ENCODE measurements at places on chromosomes 1 and 21.
A peak's percentile ranks its signal among the peaks of the same experiment; 100 is the strongest.

DNA sequence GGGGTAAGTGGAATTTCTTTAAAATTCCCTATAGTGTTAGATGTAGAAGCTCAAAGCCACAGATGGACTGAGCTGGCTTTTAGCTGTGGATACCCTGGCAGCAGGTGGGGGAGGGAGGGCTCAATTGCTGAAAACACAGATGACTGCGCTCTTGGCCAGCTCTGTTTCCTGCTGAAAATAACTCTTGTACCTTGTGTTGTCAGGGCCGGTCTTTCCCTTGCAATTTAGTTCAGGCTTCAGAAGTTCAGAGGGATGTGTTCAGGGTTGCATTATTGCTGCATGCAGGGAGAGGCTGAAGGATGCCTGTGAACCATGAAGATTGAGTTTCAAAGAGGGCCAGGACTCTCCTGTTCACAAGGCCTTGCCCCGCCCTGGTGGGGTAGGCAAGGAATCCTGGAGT, 58.1 kb upstream of the GCLM start:
- no peak for DNase-seq

GRCh38 chr1:203346060-203346768, 4.7 kb downstream of the FMOD start:
- DNase-seq: no peak

GRCh38 chr21:36976882-36977651, 10.6 kb upstream of the HLCS start:
- DNase-seq: peak; percentile 54

GRCh38 chr1:177984136-177984525, 14.3 kb upstream of the SEC16B start:
- DNase-seq: no peak

DNA sequence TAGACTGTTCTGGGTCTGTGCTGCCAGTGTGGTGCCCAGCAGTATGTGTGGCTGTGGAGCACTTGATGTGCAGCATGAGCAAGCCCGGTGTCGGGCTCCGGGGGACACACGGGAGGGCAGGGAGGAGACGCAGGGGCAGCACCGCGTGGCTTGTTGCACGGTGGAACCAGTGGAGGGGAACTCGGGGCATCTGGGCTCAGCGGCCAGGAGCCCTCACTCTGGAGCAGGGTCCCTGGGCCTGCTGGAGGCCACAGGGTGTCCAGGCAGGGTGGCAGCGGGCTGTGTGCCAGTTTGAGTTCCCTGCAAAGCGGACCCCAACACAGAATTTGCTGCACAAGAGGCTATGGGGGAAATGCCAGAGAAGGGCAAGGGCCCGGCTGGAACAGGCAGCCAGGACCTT, 30.6 kb downstream of the PCNT start:
- DNase-seq: no peak

- peak; percentile 84 for DNase-seq
Observed at GRCh38 chr1:167722152-167722869, 529 bp downstream of the MPZL1 start.

GRCh38 chr1:218366322-218367052, 21.4 kb downstream of the TGFB2 start:
- no peak for DNase-seq

- DNase-seq: peak; percentile 67
Observed at GRCh38 chr1:117284399-117285215, 73.9 kb upstream of the VTCN1 start.

DNA sequence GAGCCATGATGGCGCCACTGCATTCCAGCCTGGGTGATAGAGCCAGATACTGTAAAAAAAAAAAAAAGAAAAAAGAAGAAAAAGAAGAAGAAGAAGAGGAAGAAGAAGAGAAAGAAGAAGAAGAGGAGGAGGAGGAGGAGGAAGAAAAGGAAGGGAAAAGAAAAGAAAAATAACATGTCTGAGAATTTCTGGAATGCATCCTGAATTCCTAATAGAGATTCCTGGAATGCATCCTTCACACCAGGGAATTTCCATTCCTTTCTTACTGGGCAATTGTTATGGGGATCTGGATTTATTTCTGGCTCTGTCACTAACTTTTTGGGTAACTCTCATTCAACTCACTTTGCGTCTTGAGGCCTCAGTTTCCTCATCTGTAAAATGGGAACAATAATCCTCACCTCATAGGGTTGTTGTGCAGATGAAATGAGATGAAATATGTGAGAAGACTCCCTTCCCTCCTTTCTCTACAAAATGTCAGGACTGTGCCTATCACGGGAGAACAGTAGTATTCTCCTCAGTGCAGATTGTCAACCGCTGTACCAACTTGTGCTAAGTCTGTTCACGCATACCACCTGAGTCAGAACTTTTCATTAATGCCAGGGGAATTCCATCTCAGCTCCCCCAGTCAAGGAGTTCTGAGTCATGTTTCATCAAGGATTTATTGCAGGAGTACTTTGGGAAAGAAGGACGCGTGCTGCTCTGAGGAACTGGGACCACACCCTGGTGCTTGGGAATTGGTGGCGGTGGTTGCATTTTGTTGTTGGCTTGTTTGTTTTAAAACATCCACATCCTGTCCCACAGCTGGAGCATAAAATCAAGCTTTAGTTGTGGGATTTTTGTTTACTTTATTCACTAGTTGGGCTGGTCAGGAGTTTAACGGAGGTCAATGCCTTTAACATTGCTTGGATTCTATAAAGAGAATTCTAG, 42.4 kb upstream of the ROR1 start:
- DNase-seq: peak; percentile 17

DNA sequence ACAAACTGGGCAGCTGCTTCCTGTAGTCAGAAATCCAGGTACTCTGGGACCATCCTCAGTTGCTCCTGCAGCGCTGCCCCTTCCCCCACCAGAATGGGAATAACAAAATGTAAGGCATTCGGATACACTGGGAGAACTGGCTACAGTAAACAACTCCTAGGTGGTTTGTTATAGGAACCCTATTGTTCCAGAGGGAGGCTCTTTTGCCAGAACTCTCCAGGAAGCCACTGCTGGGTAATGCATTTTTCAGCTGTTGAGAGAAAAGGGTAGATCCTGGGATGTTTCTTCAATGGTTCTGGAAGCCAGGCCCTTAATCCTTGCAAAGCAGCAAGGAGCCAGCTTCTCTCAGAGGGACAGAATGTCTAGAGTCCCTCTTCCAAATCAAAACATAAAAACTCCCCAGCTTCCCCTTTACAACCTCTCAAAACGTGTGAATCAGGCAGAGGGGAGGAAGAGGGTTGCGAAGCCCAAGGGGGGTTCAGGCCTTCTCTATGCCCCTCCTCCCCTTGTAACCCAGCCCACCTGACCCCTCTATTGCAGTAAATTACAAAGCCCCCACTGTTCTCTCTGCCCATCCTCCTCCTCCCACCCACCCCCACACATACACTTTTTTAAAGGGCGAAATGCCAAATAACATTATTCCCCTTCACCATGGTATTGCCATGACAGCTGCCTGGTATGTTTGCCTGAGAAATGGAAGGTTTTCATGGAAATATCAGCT, 29.1 kb downstream of the PLPP3 start:
- DNase-seq: no peak

- DNase-seq: peak; percentile 35
Observed at GRCh38 chr1:112614460-112615065, 4.4 kb downstream of the ST7L start.

DNA sequence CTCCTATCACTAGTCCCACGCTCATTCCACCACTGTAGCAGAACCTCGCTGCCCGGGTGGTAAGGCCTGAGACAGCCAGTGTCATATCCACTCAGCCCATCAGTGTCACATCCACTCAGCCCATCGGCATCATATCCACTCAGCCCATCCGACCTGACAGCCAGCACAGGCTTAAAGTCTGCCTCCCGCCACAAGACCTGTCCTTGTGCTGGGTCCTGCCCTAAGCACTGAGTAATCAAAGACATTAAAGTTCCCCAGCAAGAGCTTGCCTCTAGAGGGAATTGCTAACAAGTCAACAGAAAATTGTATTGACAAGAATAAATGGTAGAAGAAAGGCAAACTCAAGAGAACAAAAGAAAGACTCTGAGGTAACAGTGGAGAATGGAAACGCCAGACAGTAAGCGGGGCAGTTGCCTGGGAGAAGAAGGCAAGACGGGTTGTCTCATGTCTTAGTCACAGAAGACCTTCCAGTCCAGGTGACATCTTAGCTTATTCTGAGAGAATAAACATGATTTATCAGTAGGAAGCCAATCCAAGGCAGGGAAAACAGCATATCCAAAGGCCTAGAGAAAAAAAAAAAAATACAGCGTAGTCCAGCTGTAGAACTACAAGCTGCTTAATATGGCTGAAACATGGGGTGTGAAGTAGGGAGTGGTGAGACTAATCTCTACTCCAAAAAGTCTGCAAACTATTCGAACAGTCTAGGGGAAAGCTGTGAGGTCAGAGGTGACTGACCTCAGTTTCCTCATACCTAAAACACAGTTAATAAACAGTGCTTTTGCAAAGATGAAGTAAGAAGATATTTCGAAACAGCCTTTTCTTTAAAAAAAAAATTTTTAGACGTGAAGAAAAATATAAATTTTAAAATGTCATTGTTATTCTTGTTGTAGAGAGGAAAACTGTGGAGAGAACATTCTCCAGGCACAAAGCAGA, 1.1 kb downstream of the ITLN1 start:
- DNase-seq: no peak

DNA sequence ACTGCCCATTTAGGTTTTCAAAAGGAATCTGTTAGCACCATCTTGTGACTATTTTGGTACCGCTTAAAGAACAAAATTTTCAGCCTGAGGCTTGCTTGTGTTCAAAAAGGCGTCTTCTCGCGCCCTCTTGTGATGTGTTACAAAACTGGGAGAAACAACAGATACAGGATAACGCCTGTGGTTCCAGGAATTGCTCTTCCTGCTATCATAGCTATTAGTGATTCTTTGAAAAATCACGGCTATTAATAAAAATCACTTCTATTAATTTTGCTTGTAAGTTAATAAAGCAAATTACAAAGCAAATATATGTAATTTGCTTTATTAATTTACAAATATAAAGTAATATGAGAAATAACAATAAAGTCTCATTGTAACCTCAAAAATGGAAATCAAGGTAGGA, 82.2 kb upstream of the ABCD3 start:
- peak; percentile 89 for DNase-seq

DNA sequence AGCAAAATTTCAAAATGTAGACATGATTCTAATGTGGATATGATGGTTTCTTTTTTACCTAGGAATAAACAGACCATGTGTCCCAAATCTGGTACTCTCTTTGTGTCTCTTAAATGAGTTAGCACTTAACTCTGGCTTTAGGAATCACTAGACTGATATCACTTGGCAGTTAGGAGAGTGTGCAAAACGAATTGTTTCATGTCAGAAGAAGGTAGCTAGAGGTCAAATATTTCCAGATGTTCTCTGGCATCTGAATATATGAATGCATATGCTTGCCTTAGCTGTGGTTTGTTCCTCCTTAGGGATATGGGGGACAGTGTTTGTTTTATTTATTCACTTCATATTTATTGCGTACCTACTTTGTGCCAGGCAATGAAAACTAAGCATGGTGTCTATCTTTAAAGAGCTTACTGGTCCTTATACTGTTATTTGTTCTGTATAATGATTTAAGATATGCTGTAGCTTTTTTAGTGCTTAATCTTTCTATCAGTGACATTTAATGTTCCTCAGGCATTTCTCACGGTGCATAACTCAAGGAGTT, 65.2 kb downstream of the LRRC8C start:
- no peak for DNase-seq

DNA sequence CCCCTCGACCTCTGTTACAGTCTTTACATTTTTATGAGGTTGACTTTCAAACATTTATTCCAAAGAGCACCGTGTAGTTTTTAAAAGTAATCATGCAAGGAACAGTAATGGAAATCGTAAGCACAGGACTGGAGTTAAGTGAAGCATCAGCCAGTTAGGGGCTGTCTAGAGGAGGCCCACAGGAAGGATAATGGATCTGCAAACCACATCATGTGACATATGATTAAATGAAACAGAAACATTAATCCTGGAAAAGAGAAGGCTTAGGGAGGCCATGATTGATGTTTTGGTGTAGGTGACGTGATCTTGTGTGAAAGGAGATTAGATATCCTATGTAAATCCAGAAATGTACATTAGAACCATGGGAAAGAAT, 25.0 kb downstream of the RGS7 start:
- DNase-seq: no peak

GRCh38 chr1:42518908-42519307, 55.8 kb downstream of the CCDC30 start:
- no peak for DNase-seq

GRCh38 chr1:213201380-213202155, 150.5 kb downstream of the RPS6KC1 start:
- DNase-seq: no peak

DNA sequence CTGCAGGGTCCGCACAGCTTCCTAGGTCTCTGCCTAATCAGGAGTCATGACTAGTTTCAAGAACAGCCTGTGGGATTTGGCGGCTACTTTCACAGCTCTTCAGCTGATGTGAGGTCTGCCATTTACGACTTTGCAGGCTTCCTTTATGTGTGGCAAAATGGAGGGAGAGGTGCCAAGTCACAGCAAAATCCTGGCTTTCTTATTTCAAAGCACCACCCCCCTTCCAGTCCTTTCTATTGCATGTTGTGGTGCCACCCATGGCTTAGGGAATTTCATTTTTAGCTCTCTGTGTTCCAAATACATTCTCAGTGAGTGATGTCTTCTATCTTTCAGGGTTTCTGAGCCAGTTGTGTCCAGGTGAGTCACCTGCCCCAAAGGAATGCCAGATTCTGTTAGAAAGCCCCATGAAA, 75.1 kb upstream of the WLS start:
- DNase-seq: no peak

GRCh38 chr1:149927056-149927562, 494 bp downstream of the SF3B4 start:
- DNase-seq: no peak

- DNase-seq: no peak
Observed at GRCh38 chr1:10682449-10683309, 113.8 kb downstream of the CASZ1 start.

DNA sequence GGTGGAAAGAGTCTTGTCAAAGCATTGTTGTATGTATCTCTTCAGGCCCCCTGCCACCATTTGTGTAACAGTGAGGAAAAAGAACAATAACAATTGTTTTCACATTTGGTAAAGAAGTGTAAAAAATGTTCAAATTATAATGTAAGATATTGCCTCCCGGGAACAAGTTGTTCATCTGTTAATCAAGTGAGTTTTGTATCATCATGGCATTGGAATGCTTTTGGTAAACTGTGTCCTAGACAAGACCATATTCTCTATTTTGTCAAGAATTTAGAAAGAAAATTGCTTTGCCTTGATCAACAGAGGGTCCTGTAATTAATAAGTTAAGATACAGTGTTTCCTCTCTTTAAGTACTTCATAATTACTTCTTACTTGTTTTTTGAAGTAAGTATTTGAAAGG, 692.0 kb upstream of the NR5A2 start:
- DNase-seq: no peak

- no peak for DNase-seq
Observed at GRCh38 chr1:245332513-245332912, 177.7 kb downstream of the KIF26B start.

GRCh38 chr1:246506367-246506673, 759 bp downstream of the SMYD3 start:
- DNase-seq: no peak

- peak; percentile 79 for DNase-seq
Observed at GRCh38 chr21:39317134-39318090, 4.0 kb upstream of the BRWD1 start.

GRCh38 chr1:61708953-61709907, 15.7 kb downstream of the TM2D1 start:
- no peak for DNase-seq

Data from small intestine (tissue), 16 donors.